WTC11 (cell line): ENCODE measurements at places on chromosomes 7 and 10. TPM values are rescaled to one million over a fixed set of nuclear protein-coding genes. Genes with fewer than 3 reads are reported as not detected.

Gene DYDC2
- 1.9 to 3.3 TPM (median 2.4 TPM) in 3 replicates for total RNA-seq

Gene SEMA3D
- total RNA-seq = 2.2 to 3.8 TPM (median 2.9 TPM) in 3 replicates

Gene CRHR2
- total RNA-seq = 0.09 to 0.25 TPM (median 0.22 TPM) in 3 replicates

Gene ITPRID1
- 0.98 to 1.4 TPM (median 1.1 TPM) in 3 replicates for total RNA-seq

DNA sequence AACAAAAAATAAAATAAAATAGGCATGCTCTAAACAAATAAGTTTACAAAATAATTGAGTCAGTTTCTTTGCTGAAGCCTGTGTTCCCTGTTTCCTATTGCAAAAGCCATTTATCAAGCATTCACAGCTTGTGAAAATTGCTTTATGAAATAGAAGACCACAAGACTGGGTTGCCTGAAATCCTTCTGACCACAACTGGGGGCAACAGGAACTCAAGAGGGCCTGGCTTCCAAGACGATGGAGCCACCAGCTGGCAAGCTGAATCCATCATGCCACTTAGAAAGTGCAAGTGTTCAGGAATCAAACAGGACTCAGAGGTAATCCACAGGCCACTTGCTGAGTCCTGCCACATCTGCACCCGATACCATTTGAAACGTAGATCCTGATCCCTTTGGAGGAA is 752 bp upstream of the ABCA13 start:
- H3K4me1 ChIP-seq = no peaks in the 10 kb centered on the region
- no peak for DNase-seq
- H3K36me3 ChIP-seq = peaks cover 21% of the 10 kb centered on the region
- H3K27me3 ChIP-seq = peaks cover 2% of the 10 kb centered on the region; the same call in 1 of the 2 replicates
